ENCODE measurements at places on chromosomes 12 and 14.

DNA sequence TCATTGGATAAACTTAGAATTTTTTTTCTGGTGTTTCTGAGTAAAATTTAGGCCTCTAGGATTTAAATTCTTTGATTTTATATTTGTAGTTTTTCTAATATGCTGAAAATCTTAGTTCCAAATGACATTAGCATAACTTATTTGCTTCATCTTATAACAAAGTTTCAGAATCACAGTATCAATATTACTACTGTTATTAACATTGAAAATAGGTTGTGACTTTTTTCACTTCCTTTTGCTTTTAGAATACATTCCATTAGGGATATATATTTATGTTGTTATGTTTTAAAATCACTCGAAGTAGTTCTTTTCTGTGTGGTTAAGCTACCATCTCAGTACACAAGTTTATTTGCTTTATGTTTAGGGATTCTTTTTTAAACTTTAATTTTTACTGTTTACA is 12.8 kb downstream of the RAB3IP start:
- DNase-seq: no peak

- no peak for DNase-seq
Observed at GRCh38 chr14:55121628-55122439, 7.2 kb upstream of the LGALS3 start.

DNA sequence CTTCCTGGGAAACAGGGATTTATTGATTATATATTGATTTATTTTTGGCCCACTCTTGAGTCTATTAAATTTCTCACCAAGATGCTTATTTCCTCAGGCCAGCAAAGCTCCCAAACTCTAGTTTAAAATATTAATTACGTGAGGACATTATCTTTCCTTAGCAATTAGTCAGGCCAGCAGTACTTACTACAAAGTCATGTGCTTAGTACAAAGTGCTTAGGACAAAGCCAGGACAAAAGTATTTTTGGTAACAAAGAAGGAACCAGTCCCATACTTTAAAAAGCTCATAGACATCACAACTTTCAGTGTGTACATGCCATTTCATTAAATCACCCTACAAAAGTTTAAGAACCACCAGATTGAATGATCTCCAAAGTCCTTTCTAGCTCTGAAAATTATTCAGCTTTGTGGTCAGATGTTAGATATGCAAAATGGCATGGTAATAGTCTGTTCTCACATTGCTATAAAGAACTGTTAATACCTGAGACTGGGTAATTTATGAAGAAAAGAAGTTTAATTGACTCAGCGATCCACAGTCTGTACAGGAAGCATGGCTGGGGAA is 94.7 kb upstream of the PWP1 start:
- DNase-seq: no peak

- no peak for DNase-seq
Observed at GRCh38 chr12:45872446-45872845, 117.9 kb downstream of the SCAF11 start.

DNA sequence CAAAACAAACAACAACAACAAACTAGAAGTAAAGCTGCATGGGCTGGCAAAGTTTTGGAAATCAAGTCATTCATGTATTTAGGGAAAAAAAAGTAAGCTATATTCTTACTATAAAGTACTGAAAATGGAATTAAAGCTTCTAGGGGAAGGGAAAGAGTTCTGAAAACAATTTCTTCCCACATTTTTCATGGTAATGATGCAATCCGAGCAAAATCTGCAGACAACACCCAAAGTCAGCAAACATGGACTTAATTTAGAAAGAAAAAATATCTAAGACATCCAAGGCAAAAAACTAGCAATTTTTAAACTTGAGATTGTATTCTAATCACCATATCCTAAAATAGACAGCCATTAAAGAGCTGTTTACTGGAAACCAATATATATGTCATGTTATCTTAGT is 86.3 kb downstream of the LRP6 start:
- DNase-seq: no peak

- DNase-seq: no peak
Observed at GRCh38 chr12:16327963-16328362, 19.5 kb upstream of the MGST1 start.

- DNase-seq: no peak
Observed at GRCh38 chr12:92400006-92400405, 254.4 kb upstream of the BTG1 start.

GRCh38 chr12:6231359-6232268 is 31.4 kb downstream of the CD9 start:
- no peak for DNase-seq

GRCh38 chr14:105468621-105469241 is 5.9 kb upstream of the CRIP2 start:
- DNase-seq: no peak

DNA sequence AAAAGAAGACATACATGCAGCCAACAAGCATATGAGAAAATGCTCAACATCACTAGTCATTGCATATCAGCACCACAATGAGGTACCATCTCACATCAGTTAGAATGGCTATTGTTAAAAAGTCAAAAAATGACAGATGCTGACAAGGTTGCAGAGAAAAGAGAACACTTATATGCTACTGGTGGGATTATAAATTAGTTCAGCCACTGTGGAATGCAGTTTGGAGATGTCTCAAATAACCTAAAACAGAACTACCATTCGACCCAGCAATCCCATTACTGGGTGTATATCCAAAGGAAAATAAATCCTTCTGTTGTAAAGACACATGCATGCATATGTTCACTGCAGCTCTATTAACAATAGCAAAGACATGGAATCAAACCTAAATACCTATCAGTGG is 238.4 kb downstream of the KCNC2 start:
- DNase-seq: no peak

DNA sequence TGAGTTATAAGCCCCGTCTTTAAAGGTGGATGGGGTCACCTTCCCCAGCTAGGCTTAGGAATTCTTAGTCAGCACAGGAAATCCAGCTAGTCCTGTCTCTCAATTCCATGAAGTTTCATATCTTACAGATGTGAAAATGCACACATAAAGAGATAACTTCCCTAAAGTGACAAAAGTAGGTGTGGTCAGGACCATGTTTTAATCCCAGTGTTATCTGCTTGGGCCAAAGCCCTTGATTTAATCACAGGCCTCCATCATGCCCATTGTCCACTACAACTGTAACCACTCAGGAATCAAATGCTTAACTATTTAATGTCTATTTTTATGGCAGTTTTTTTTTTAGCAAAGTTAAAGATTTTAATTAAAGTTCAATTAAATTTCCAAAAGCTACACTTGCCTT is 194.4 kb upstream of the BTG1 start:
- DNase-seq: no peak

DNA sequence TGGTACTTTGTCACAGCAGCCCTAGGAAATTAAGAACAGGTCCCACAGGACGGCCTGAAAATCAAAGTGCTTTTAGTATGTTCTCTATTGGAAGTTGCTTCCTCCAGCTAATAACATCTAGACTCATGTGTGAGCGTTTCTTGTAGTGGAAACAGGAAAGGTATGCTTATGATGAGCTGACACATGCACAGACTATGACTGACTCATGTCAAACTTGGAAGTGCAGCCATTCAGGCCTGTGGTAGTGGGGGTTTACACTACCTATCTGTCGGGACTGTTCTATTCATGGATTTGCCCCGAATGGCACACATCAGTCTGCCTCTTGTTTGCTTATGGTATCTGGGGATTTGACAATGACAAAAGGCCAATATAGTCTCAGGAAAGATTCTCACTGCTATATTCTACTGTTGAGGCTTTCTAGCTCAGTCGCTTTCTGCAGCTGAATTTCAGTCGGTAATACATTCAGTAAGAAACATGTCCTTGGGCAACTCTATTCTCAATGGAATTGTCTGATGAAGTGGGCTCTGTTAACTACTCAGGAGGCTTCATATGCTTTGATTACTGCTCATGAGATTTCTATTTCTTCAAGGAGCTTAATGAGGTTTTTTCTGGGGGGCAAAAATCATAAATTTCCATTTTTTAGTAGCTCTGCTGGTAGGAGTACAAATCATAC is 270.3 kb upstream of the DAAM1 start:
- no peak for DNase-seq

DNA sequence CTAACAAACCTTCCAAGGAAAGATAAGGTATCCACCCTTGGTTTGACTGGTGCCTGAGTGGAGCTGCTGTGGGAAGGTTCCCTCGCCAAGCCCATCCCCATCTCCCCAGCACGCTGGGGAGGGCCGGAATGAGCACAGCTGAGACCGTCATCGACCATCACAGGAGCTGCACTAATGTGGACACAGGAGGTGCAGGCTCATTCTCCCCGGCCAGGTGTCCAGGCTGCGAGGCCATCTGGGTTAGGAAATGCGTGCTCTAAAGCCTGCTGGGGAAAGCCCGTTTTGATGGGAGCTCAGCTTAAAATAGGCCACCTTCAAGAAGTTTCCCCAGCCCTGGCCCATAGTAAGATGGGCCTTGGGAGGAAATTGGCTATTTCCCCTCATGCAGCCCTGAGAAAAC is 35.2 kb upstream of the FOXN3 start:
- no peak for DNase-seq

GRCh38 chr14:103404920-103405319 is 19.7 kb downstream of the MARK3 start:
- no peak for DNase-seq

DNA sequence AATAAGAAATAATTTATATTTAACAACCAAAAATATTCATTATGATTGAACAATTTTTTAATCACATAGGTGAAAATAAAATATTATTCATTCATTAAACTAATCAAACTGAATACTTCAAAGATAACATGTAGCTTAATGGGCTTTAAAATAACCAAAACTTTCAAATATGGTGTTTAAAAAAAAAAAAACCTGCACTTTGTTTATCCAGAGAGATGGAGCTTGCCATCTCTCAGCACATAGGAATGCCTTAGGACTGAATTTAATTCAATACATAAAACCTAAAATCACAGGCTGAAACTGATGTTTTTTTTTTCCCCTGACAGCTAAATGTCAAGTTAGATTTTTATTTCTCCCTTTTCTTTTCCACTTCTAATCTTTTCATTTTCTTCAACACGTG is 14.4 kb upstream of the CCER1 start:
- DNase-seq: no peak

GRCh38 chr12:11780521-11781101 is 131.1 kb downstream of the ETV6 start:
- no peak for DNase-seq

DNA sequence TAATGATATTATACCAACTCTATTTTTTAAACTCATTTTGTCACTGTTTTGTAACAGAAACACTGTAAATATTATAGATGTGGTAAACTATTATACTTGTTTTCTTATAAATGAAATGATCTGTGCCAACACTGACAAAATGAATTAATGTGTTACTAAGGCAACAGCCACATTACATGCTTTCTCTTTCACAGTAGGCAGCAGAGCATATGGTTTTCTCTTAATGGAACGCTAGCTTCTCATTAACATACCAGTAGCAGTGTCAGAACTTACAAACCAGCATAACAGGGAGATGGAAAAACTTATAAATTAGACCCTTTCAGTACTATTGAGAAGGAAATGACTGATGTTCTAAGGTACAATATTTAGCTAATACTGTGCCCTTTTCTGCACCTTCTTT is 398.8 kb downstream of the PRKD1 start:
- DNase-seq: no peak

- no peak for DNase-seq
Observed at GRCh38 chr12:121009741-121010140, 6.5 kb downstream of the C12orf43 start.

- DNase-seq: no peak
Observed at GRCh38 chr12:50647479-50647878, 116.4 kb upstream of the ATF1 start.

DNA sequence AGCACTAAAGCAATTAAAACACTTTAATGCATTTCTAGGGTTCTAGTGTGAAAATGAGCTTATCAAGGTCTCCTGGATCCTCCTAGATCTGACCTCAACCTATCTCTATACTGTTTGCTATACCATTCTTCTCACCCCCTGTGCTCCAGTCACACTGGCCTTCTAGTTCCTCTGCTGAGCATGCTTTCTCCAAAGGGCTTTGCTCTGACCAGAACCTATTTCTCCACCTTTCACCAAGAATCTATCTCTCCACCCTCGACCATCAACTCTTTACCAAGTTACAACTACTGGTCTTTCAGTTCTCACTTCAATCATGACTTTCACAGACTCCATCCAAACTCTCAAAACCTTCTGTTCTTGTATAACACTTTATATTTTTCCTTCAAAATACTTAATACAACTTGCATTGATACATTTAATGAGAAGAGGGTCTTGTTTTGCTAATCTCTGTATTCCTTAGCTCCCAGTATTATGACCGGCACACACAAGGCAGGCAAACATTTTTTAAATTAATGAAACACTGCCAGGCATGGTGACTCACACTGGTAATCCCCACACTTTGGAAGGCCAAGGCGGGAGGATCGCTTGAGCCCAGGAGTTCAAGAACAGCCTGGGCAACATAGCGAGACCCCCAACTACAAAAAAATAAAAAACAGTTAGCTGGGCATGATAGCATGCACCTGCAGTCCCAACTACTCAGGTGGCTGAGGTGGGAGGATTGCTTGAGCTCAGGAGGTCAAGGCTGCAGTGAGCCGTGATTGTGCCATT is 22.8 kb downstream of the PPP1R12A start:
- no peak for DNase-seq

GRCh38 chr12:75658901-75659823 is 147.8 kb upstream of the KRR1 start:
- DNase-seq: no peak

GRCh38 chr14:94043111-94043755 is 17.1 kb downstream of the OTUB2 start:
- DNase-seq: no peak

DNA sequence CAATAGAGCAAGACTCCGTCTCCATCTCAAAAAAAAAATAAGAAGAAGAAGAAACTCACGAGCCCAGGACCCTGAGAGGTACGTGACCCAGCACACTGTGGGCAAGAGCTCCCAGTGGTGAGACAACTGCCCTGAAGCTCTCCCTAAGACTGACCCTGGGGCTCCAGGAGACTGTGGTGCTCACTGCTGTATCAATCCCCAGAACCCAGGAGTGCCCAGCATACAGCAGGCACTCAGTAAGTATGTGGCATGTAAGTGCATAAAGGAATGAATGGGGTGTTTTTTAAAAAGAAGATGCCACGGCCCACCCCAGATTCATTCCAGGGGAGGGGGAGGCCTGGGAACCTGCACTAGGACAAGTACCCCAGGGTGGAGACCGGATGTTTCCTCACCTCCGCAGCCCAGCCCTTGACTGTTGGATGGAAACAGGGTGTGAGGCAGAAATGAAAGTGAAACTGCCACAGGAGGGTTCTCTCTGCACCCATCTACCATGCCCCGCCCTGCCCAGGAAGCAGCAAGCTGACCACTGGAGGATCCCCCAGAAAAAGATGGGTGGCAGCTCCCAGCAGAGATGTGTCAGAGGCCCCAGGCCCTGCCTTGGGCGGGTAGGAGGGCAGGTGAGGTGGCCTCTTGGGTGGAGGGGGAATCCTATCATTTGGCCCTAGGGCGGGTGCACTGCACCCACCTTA is 12.2 kb downstream of the ITPK1 start:
- DNase-seq: peak; percentile 53

DNA sequence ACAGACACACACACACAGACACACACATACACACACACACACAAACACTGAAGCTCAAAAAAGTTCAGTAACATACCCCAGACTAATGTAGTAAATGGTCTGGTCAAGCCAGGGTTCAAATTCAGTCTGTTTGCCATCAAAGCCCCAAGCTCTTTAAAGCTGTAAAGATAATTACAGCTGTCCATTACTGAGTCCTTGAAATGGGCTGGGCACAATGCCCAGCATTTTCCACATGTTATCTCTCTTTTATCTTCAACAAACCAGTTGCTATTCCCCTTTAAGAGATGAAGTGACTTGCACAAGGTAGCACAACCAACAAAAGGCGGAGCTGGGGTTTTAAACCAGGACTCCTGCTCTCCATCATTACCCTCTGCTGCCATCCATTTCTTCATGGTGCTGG is 7.6 kb upstream of the UNC119B start:
- DNase-seq: no peak

- DNase-seq: no peak
Observed at GRCh38 chr12:65511912-65512311, 233.4 kb downstream of the MSRB3 start.

Measured in activated T-cell treated with anti-CD3 and anti-CD28 coated beads, Interleukin-2, amount 50 U/mL, for 1 hour (primary cell).